Omental fat pad (tissue), 4 donors: ENCODE measurements at places on chromosomes 13 and 19. TPM values are rescaled to one million over a fixed set of nuclear protein-coding genes. Genes with fewer than 3 reads are reported as not detected.

The ZNF30 gene
- total RNA-seq = 0.93 TPM

The POU2F2 gene
- total RNA-seq = 3.2 TPM

DNA sequence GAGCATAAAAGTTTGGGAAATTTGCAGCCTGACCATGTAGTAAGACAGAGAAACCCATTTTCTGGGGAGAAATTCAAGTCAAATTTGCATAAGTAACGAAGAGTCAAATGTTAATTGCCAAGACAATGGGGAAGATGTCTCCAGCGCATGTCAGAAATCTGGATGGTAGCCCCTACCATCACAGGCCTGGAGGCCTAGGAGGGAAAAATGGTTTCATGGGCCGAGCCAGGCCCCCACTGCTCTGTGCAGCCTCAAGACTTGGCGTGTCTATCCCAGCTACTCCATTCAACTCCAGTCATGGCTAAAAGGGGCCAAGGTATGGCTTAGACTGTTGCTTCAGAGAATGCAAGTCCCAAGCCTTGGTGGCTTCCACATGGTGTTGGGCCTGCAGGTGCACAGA lies 269.8 kb downstream of the RFC3 start:
- no peak for DNase-seq

GRCh38 chr13:44395976-44396694 lies 22.5 kb downstream of the SERP2 start:
- no peak for DNase-seq

GRCh38 chr13:113053801-113054604 lies 51.6 kb upstream of the F7 start:
- no peak for DNase-seq

DNA sequence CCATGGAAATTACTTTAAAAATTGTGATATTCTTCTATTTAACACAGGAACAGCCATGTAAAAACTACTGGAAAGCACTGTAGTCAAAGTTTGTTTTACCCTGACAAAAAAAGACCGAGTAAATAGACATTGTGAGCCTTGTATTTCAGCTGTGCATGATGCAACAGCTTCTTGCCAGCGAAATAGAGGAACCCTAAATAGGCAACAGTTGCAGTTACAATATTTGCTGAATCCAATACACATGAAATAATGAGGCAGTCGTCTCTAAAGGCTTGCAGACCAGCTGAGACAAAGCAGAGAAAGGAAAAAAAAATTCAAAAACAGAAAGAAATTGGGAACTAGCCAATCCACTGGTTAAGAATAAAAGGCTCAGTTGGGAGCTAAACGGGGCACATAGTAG lies 1001.1 kb downstream of the OLFM4 start:
- no peak for DNase-seq

- DNase-seq = no peak
Measured at GRCh38 chr13:98272549-98272948, 95.5 kb upstream of the RNF113B start.
